ENCODE measurements at places on chromosomes 12 and 14. TPM values are rescaled to one million over a fixed set of nuclear protein-coding genes. Genes with fewer than 3 reads are reported as not detected.

CCDC196 gene
- total RNA-seq = not detected

EXOC3L4 gene
- 15.2 TPM for total RNA-seq

PRH2 gene
- not detected for total RNA-seq

CFAP54 gene
- total RNA-seq = 2.1 TPM

BICD1 gene
- 0.75 TPM for total RNA-seq

KCNMB4 gene
- 1.1 TPM for total RNA-seq

GRCh38 chr14:95496690-95497259 lies 19.7 kb downstream of the SYNE3 start:
- H3K27ac ChIP-seq = peak overlapping the region; percentile 61
- H3K4me3 ChIP-seq = no peak overlapping the region
- peaks cover 28% of the 10 kb centered on the region for H3K4me1 ChIP-seq
- DNase-seq = no peak

- DNase-seq = no peak
- no peaks in the 10 kb centered on the region for H3K36me3 ChIP-seq
- no peaks in the 10 kb centered on the region for H3K4me1 ChIP-seq
Measured at GRCh38 chr14:68749487-68750475, 43.1 kb downstream of the ZFP36L1 start.

DNA sequence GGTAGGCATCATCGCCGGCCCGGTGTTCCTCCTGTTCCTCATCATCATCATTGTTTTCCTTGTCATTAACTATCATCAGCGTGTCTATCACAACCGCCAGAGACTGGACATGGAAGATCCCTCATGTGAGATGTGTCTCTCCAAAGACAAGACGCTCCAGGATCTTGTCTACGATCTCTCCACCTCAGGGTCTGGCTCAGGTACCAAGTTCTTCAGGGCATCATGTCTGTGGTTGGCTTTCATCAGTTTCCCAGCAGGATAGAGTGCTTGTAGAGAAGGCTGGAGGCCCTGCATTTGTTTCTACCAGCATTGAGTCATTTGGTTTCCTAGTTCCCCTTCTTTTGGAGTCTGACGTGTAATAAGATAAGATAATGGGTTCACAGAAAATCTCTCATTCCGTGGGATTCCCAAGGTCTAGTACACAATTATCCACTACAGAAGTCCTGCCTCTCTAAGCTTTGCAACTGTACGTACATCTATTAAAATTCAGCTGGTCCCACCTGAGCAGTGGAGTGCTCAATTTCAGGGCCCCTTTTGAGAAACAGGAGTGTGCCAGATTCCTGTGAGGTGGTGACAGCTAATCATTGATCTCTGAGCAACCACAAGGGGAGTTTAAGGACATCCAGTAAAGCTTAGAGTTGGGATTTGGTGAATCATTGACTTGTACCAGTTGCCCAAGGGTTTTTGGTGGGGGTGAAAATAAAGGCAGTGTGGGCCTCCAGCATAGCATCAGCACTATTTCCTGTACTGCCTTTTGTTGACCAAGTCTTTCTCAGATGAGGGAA lies 25.1 kb downstream of the ACVR1B start:
- no peak for DNase-seq
- H3K27me3 ChIP-seq = no peaks in the 10 kb centered on the region
- no peak overlapping the region for H3K27ac ChIP-seq

- no peaks in the 10 kb centered on the region for H3K27me3 ChIP-seq
- H3K4me3 ChIP-seq = no peak overlapping the region
- H3K27ac ChIP-seq = no peak overlapping the region
- H3K36me3 ChIP-seq = no peaks in the 10 kb centered on the region
- no peaks in the 10 kb centered on the region for H3K4me1 ChIP-seq
Measured at GRCh38 chr12:114903083-114903691, 219.2 kb upstream of the TBX3 start.

DNA sequence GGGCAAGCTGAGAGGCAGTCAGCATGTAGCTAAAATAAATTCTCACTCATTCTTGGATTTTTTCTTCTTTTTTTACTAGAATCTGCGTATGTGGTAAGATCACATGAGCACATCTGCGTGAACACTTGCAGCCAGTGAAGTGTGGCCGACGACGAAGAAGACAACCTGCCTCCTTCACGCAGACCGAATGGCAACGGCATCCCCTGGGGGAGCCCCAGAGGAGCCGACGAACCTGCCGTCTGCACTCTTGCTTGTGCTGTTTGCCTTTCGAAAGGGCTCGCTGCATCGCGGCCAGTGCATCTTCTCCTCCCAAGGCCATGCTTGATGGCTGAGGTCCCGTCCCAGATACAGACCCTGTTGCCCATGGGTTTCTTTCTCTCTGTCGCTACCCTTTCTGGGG lies 113.8 kb downstream of the KCNK10 start:
- H3K27ac ChIP-seq = no peak overlapping the region
- DNase-seq = no peak
- H3K4me1 ChIP-seq = no peaks in the 10 kb centered on the region
- H3K4me3 ChIP-seq = no peak overlapping the region

DNA sequence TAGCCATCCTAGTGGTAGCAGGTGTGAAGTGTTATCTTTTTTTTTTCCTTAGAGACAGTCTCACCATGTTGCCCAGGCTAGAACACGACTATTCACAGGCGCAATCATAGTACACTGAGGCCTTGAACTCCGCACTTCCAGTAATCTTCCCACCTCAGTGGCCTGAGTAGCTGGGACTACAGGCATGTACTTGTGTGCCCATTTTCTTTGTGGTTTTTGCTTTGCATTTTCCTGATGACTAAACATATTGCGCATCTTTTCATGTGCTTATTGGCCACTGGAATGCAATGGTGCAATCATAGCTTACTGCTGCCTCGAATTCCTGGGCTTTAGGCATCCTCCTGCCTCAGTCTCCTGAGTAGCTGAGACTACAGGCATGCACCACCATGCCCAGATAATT lies 33.3 kb upstream of the GCH1 start:
- H3K36me3 ChIP-seq = no peaks in the 10 kb centered on the region
- no peaks in the 10 kb centered on the region for H3K27me3 ChIP-seq
- DNase-seq = no peak
- H3K4me1 ChIP-seq = no peaks in the 10 kb centered on the region
- H3K4me3 ChIP-seq = no peak overlapping the region
- H3K27ac ChIP-seq = no peak overlapping the region

GRCh38 chr14:61132894-61133293 lies 148.2 kb downstream of the TMEM30B start:
- DNase-seq = no peak
- H3K27me3 ChIP-seq = no peaks in the 10 kb centered on the region
- H3K36me3 ChIP-seq = no peaks in the 10 kb centered on the region
- H3K27ac ChIP-seq = no peak overlapping the region
- no peak overlapping the region for H3K4me3 ChIP-seq

DNA sequence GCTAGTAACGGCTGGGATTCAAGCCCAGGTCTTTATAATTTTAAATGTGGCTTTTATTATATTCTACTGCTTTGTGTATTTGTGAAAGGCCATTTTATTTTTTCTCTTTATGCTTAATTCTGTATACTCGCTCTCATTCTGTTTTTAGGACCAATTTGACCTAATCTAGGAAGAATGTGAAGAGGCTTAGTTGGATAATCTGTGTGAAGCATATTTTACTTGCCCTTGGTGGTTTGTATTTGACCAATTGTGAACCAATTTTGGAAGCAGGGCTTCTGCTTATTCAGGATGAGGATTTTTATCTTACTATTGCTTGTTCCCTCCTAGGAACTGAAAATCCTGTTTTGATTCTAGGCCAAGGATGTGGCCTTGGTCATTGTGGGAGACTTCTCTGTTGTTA lies 113.1 kb downstream of the TTC6 start:
- H3K4me1 ChIP-seq = no peaks in the 10 kb centered on the region
- H3K27me3 ChIP-seq = no peaks in the 10 kb centered on the region
- no peak overlapping the region for H3K27ac ChIP-seq
- no peak for DNase-seq
- H3K4me3 ChIP-seq = no peak overlapping the region

Measured in transverse colon (tissue), 4 donors.